Mammary epithelial cell (primary cell): ENCODE measurements at places on chromosomes 12 and 14.
A peak's percentile ranks its signal among the peaks of the same experiment; 100 is the strongest.

GRCh38 chr12:104280717-104281458, 22.7 kb upstream of the EID3 start:
- DNase-seq = peak; percentile 84

- peak; percentile 86 for DNase-seq
Observed at GRCh38 chr14:104976198-104977007, 1.8 kb downstream of the AHNAK2 start.

- DNase-seq = no peak
Observed at GRCh38 chr12:109553906-109554500, 19.3 kb downstream of the MMAB start.

GRCh38 chr12:64598831-64599230, 11.5 kb upstream of the RASSF3 start:
- DNase-seq = no peak

GRCh38 chr12:28294300-28294699, 104.0 kb downstream of the CCDC91 start:
- no peak for DNase-seq

GRCh38 chr12:49702676-49703215, 4.5 kb downstream of the FMNL3 start:
- no peak for DNase-seq

DNA sequence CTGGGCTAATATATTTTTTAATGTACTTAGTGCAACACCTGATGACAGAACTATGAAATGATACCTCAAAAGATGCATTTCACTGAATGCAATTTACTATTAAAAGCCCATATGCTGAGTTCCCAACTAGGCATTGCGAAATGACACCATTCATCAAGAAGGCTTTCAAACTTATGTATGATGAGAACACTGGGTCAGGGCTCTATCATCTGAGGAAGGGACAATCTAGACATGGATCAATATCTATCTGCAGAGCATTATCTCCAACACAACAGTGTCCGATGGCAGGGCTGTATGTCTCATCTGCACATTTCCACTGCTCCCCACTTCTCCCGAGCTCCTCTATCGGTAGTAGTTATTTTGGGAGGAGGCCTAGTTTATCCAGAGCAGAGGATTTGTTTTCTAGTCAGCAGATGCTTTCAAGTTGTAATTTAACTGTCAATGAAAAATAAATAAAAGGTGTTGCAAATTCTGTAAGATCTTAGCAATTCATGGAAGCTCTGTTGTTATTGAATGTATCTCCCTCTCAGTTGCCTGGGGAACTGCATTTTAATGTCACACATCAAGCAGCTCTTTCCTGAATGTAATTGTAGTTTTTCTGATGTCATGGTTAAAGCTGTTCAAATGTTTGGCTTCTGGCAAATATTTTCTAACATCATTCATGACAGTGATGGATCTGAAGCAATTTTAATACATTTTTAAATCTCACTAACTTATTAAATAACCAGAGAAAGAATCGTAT, 7.4 kb upstream of the GCH1 start:
- no peak for DNase-seq

DNA sequence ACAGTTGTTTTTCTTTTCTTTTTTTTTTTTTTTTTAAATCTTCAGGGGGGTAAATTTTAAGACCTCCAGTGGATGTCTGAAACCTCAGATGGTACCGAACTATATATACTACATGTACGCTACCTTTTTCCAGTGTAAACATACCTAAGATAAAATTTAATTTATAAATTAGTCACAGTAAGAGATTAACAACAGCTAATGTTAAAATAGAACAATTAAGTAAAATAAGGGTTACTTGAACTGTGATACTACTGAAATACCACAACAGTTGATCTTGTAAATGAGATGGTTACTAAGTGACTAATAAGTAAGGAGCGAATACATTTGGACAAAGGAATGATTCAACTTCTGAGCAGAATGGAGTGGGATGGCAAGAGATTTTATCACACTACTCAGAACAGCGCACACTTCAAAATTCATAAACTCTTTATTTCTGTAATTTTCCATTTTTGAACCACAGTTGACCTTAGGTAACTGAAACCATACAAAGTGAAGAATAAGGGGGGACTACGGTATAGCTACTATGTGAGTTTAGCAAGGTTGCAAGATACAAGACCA, 80.5 kb upstream of the PCED1B start:
- peak; percentile 74 for DNase-seq

GRCh38 chr14:22671622-22672021, 27.5 kb upstream of the OR6J1 start:
- peak; percentile 31 for DNase-seq

GRCh38 chr12:94308612-94309011, 151.1 kb downstream of the CEP83 start:
- DNase-seq = no peak

- DNase-seq = no peak
Observed at GRCh38 chr14:78486081-78486480, 315.9 kb downstream of the NRXN3 start.

GRCh38 chr12:34207858-34208257, 185.6 kb downstream of the ALG10 start:
- DNase-seq = no peak

GRCh38 chr14:20772650-20773049, 4.4 kb downstream of the EDDM3B start:
- no peak for DNase-seq

GRCh38 chr12:119208626-119209061, 29.9 kb downstream of the HSPB8 start:
- DNase-seq = peak; percentile 21

DNA sequence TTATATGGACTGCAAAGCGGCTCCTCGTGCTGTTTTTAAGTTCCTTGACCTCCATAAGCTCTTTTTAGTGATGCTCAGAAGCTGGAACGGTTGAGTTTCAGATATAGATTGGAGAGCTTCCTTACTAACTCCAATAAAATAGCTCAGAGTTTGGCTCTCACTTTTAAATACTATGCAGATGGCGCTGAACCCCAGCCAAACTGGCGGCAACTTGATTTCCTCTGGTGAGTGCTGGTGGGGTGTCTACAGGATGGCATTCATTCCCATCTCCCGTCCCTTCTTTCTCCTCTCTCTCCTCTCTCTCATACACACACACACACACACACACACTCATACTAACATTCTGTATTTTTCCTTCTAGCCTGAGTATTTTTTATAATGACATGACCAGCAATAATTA, 346.3 kb downstream of the ETNK1 start:
- no peak for DNase-seq

GRCh38 chr12:54680374-54680773, 32.2 kb upstream of the DCD start:
- peak; percentile 27 for DNase-seq

- peak; percentile 74 for DNase-seq
Observed at GRCh38 chr12:26803552-26803951, 29.4 kb downstream of the ITPR2 start.

GRCh38 chr12:83843541-83843940, 1069.1 kb downstream of the SLC6A15 start:
- no peak for DNase-seq

- no peak for DNase-seq
Observed at GRCh38 chr14:56205881-56206280, 87.7 kb downstream of the PELI2 start.

DNA sequence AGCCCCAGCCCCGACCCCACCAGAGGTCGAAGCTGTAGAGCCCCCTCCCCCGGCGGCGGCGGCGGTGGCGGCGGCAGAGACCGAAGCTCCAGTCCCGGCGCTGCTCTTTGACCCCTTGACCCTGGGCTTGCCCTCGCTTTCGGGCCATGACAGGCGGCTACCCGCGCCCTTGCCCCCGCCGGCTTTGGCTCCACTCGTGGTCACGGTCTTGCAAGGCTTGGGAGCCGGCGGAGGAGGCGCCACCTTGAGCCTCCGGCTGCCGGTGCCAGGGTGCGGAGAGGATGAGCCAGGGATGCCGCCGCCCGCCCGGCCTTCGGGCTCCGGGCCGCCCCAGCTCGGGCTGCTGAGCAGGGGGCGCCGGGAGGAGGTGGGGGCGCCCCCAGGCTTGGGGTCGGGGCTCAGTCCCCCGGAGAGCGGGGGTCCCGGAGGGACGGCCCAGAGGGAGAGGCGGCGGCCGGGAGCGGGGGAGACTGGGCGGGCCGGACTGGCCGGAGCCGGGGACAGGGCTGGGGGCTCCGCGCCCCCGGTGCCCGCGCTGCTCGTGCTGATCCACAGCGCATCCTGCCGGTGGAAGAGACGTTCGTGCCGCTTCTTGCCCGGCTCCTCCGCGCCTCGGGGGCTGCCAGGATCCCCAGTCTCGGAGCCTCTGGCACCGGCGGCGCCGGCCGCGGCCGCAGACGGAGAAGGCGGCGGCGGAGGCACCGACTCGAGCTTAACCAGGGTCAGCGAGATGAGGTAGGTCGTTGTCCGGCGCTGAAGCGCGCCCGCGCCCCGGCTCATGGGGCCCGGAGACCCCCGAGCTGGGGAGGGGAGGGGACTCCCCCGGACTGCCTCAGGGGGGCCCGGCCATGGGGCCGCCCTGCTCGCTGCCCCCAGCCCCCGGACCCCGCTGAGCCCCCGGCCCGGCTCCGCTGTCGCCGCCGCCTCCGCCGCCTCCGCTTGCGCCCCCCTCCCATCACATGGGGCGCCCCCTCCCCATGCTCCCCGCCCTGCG, 778 bp downstream of the AGAP2 start:
- no peak for DNase-seq

- DNase-seq = no peak
Observed at GRCh38 chr12:42145552-42146215, 1.0 kb upstream of the GXYLT1 start.

GRCh38 chr12:53046655-53047220, 3.1 kb upstream of the TNS2 start:
- DNase-seq = peak; percentile 68

DNA sequence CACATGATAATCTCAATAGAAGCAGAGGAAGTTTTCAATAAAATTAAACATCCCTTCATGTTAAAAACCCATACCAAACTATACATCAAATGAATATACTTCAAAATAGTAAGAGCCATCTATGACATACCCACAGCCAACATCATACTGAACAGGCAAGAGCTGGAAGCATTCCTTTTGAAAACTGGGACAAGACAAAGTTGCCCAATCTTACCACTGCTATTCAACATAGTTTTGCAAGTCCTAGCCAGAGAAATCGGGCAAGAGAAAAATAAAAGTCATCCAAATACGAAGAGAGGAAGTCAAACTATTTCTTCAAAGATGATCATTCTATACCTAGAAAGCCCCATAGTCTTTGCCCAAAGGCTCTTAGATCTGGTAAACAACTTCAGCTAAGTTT, 454.7 kb upstream of the PRICKLE1 start:
- DNase-seq = peak; percentile 7

- peak; percentile 49 for DNase-seq
Observed at GRCh38 chr14:70906793-70907175, 475 bp upstream of the PCNX1 start.

- no peak for DNase-seq
Observed at GRCh38 chr14:79293482-79294177, 917.7 kb downstream of the DIO2 start.

DNA sequence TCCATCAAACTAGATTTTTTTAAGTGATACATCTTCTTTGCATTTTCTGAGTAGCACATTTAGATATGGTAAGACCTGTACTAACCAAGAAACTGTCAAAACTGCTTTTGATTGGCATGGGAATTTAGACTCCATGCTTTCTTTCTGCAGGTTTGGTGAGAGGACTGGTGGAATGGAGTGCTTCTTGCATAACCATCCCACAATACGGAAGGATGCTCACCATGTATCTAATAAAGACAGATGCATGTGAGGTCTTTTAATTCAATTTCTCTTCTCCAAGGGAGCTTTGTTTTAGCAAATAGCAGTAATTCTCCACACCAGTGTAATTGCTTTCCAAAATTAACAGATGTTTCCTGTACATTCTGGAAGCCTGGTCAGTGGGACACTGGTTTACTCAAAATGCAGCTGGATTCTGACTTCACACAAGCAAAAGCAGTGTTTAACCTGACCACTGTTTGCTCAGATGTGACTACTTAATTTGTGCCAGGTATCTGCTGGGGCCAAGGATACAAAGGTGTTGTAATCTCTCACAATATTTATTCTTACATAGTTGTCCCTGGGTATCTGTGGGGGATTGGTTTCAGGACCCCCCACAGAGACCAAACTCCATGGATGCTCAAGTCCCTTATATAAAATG, 26.1 kb downstream of the FGD6 start:
- no peak for DNase-seq

DNA sequence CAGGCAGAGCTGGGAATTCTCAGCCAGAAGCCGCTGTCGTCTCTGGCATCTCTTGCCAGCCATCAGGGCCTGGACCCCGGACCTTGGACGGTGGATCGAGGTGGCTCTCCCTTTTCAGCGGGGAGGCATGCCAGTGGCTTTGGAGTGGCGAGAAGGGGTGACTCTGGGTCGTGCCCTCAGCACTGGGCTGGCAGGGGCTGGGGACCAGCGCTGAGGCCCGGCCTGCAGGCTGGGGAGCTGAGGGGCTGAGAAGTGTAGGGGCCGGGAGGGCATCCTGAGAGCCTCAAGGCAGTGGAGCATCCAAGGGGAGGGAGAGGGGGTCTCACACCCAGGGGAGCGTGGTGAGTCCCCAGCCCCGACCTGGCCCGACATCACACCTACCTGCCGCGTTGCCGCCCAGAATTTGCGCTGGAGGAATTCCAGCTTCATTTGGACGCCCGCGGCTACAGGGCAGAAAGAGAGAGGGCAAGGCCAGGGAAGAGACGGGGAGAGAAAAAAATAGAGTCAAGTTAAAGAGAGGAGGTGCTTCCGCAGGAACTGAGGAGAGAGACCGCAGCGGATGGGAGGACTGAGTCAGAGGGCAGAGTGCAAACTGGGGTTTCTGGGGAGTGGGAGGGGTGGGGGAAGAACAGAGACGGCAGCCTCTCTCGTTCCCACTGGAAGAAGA, 9.0 kb upstream of the LRTM2 start:
- no peak for DNase-seq

DNA sequence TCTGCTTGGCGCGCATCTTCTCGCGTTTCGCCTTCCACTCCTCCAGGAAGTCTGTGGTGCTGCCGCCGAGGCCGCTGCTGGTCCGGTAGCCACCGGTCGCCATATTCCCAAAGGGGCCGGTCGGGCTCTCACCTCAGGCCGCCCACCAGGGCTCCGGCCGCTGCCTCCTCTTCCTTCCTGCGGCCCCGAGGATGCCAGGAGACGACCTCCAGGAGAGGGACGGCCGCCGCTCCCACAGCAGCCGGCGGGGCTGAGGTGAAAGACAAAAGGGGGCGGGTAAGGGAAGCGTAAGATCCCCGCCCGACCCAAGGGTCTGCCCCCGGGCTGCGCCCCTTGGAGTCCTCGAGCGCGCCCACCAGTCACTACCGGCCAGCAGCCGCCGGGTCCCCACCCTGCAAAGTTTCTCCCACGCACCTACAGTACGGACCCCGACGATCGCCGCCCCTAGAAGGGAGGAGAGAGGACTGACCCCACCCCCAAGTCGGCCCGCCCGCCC, 574 bp downstream of the PAWR start:
- no peak for DNase-seq

DNA sequence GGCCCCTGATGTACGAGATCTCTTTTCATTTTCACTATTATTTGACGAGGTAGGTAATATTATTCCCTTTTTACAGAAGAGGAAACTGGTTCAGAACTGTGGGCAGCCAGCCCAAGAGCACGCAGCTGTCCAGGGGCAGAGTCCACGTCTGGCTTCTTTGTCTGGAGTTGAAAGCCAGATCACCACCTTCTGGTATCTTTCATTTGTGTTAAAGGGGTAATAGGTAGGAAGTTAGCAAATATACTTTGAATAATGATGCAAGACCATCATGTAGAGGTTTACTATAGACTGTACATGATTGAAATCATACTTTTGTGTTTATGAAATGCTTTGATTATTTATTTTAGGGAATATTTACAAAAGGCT, 144.1 kb upstream of the AMIGO2 start:
- DNase-seq = no peak
